Stimulated activated CD8-positive, alpha-beta memory T cell treated with anti-CD3 and anti-CD28 coated beads, Interleukin-4, amount 100 ng/mL, for 1 hour (primary cell): ENCODE measurements at places on chromosomes 5 and 9.

GRCh38 chr5:151264113-151264512, 11.1 kb downstream of the GM2A start:
- no peak for DNase-seq

- no peak for DNase-seq
Observed at GRCh38 chr9:129341987-129342348, 163.9 kb upstream of the IER5L start.

DNA sequence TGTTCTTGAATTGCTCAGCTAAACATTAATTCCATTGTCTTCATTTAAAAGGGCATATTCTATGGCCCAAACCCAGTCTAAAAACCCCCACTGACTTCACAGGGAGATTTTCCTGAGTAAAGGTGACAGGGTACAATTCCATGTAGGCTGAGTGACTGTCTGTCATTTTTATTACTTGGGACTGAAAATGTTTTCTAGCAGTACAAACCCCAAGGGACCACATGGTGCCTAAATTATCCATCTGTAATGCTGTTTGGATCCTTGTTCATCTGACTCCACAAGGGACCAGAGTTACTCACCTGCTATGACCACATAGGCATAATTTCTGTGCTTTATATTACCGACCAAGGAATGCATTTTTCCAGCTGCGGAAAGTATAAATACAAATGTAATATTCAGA, 349.1 kb downstream of the ZNF608 start:
- no peak for DNase-seq

DNA sequence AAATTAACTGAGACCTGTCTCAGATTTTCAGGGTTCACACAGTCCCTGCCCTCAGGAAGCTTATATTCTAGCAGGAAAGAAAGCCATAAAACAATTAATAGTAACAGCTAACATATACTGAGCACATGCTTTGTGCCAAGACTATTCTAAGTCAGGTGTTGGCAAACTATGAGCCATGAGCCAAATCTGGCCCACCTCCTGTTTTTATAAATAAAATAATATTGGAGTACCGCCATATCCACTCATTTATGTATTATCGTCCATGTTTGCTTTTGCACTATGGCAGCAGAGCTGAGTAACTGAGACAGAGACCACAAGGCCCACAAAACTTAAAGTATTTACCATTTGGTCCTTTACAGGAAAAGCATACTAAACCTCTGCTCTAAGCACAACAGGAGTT, 83.3 kb upstream of the TRIO start:
- no peak for DNase-seq

GRCh38 chr5:82772281-82772680, 304.9 kb downstream of the TMEM167A start:
- DNase-seq: no peak

GRCh38 chr5:98085593-98085992, 687.9 kb upstream of the RGMB start:
- DNase-seq: no peak

GRCh38 chr9:132201780-132202703, 40.2 kb downstream of the NTNG2 start:
- DNase-seq: no peak

- no peak for DNase-seq
Observed at GRCh38 chr5:96821260-96821916, 13.6 kb upstream of the ERAP1 start.

DNA sequence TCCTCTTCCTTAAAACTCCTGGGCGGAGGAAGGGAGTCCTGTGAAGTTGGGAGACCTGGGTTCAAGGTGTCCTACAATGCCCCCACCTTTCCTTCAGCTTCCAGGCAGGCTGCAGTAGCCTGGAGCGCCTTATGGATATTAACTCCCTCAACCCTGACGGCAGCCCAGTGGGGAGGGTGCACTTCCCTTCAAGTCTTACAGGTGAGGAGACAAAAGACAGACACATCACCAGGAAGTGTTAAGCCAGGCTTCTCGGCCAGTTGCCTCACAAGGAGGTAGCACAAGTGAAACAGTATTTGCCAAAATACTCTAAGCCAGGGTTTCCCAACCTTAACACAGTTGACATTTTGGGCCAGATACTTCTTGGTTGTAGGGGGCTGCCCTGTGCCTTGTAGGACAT, 4.2 kb downstream of the TRIM7 start:
- no peak for DNase-seq

GRCh38 chr5:1053391-1054017, 44.9 kb downstream of the NKD2 start:
- DNase-seq: no peak

DNA sequence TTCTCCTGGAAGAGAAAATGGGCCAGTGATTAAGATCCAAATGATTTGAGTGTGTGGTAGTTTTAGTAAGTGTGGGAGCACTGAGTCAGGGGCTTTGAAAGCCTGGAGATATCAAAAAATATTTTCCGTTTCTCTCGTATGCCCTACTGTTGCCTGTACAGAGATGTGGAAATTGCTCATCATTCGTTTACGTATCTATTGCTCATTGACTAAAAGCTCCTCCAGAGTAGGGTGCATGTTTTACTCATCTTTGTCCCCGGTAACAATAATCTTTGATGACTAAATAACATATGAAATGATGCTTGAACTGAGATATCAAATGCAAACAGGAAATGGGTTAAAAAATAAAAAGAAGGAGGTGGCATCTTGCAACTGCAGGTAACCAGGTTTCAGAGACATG, 114.2 kb upstream of the FST start:
- DNase-seq: no peak

DNA sequence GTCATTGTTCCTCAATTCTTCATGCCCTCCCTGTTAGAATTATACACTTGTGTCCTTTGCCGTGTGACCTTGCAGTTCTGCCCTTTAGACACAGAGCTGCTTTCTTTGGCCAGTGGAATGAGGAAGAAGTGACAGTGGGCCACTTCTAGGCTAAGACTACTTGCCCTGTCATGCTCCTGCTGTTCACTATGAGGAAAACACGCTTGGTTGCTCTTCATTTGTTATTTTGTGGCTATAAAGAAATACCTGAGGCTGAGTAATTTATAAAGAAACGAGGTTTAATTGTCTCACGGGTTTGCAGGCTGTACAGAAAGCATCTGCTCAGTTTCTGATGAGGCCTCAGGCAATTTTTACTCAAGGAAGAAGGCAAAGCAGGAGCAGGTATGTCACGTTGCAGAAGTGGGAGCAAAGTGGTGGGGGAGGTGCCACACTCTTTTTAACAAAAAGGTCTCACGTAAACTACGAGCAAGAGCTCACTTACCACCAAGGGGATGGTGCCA, 279.1 kb upstream of the DMAC1 start:
- DNase-seq: no peak

DNA sequence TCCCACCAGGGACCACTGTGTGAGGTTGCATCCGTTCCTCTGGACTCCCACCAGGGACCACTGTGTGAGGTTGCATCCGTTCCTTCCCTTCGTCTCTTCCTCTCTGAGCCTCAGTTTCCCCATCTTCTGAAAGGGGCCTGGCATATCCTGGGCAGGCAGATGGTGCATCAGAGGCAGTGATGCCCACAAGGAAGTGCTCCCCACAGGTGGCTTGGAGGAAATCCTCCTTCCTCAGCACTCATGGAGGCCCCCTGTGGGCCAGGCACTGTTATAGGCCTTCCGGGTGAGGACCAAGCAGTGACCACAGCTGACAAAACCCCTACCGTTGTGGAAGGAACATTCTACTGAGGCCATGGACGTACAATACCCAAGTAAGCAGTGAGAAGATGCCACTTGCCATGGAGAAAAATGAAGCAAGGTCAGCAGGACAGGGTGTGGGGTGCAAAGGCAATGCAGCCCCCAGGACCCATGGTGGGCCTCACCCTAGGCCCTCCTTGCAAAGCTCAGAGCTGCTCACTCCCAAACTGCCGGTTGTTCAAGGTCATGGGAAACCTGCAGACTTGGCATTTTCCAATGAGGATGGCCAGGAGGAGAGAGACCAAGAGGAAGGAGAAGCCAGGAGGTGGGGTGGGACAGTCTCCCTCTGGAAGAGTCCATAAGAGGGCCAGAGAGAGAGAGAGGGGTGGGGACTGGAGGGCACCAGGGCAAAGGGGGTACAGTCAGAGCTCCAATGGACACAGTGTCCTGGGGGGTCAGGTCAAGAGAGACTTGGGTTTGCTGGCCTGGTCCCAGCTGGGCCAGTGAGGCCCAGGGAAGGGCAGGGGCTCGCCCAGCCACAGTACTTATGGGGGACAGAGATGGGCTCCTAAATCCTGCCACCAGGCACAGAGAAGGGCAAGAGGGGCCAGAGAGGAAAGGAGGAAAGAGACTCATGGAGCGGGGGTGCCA, 51.1 kb downstream of the C9orf50 start:
- no peak for DNase-seq

GRCh38 chr9:80375477-80375876, 803.7 kb downstream of the TLE4 start:
- no peak for DNase-seq

DNA sequence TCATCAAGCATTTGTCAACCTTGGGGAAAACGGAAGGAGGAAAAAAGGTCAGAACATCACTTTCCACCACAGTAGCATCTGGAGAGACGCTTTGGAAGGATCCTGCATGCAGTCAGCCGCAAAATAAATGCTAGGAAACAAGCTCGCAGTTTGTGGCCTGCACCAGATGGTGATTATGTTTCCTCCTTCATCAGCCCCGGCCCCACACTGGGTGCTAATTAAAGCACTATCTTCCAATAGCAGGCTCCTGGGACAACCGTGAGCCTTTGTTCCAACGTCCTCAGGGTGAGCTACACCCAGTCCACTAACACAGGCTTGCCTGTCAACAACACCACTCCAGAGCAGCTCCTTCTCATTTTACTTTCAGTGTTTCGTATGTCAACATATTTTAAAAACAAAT, 64.0 kb downstream of the RNF130 start:
- DNase-seq: no peak

GRCh38 chr9:93673839-93674334, 97.5 kb downstream of the PHF2 start:
- DNase-seq: no peak

GRCh38 chr5:139182528-139183296, 15.5 kb downstream of the SIL1 start:
- DNase-seq: no peak

DNA sequence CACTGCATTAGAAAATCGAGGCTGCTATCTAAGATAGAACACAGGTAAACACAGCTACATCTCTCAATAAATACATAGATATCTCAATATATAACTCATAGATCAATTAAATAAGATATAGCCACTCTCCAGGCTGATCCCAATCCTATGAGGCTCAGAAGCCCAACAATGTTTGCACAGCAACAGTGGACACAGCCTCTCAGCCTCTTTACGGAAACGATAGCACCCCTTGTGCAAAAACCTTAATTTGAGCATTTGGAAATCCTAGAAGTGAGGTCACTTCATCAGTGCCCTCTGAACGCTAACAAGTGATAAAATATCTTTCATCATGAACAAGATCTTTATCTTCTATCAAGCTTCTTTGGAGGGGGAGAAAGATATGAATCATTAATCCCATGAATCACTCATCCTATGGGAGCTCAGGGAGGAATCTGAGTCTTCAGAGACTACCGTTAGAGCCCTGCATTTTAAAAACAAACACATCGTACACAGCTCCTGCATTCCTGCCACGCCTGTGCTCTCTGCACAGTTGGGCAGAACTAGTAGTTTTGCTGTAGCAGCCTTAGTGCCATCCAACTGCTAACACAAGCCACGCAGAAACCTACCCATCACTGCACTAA, 71.4 kb downstream of the MED27 start:
- no peak for DNase-seq

- no peak for DNase-seq
Observed at GRCh38 chr9:72826996-72827949, 125.6 kb downstream of the ALDH1A1 start.

DNA sequence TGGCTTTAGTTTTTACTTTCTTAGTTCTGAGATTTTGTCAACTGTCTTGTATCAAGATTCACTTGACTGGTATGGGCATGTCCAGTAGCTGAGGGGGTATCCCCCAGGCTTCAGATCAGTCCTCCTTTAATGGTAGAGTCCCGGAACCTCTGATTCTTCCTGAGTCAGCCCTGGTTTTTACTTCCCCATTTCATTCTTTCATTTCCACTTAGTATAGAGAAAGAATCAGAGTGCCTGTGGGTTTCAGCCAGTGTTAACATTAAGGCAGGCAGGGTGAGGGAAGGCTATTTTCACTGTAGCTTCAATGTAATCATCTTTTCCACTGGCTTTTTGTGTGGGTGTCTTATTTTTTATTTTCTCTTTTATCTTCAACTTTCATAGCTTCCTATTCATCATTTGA, 8.3 kb upstream of the COMMD10 start:
- no peak for DNase-seq

GRCh38 chr9:82572146-82572545, 490.8 kb downstream of the RASEF start:
- DNase-seq: no peak

DNA sequence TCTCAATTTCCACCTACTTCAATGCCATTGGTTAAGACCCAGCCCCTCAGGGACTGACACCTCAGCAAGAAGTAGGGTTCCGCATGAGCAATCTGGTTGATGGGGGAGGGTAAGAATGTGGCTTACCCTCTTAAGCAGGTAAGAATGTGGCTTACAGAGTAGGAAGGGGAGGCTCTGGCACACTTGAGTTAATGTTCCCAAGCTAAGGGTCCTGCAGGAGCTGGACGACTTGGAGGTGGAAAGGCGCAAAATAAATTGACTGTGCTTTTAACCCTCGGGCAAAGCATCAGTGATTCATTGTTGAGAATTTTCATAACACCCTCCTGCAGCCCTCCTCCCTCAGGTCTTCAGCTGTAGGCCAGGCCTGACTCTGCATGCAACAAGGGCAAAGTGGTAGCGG, 24.9 kb upstream of the ADRA1B start:
- no peak for DNase-seq

- no peak for DNase-seq
Observed at GRCh38 chr5:165272436-165272835, 1767.0 kb downstream of the MAT2B start.

DNA sequence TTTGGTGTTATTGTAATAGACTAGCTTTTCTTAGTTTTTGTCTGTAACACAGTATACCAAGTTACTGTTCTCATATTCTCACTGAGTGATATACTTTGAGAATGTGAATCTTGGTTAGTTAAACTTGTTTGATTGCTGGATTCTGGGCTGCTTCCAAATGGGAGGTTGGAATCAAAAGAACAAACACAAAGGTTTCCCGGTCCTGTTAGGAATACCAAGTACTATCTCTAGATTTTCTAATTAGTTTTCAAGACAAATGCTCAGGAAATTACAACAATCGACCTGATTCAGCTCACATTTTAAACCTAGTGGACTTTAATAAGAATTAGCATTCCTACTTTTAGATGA, 244.3 kb downstream of the CSNK1G3 start:
- no peak for DNase-seq

- no peak for DNase-seq
Observed at GRCh38 chr5:15544039-15544438, 44.1 kb downstream of the FBXL7 start.

- DNase-seq: no peak
Observed at GRCh38 chr5:134142806-134143205, 28.3 kb downstream of the TCF7 start.
